ENCODE measurements at places on chromosomes 11 and 22.

DNA sequence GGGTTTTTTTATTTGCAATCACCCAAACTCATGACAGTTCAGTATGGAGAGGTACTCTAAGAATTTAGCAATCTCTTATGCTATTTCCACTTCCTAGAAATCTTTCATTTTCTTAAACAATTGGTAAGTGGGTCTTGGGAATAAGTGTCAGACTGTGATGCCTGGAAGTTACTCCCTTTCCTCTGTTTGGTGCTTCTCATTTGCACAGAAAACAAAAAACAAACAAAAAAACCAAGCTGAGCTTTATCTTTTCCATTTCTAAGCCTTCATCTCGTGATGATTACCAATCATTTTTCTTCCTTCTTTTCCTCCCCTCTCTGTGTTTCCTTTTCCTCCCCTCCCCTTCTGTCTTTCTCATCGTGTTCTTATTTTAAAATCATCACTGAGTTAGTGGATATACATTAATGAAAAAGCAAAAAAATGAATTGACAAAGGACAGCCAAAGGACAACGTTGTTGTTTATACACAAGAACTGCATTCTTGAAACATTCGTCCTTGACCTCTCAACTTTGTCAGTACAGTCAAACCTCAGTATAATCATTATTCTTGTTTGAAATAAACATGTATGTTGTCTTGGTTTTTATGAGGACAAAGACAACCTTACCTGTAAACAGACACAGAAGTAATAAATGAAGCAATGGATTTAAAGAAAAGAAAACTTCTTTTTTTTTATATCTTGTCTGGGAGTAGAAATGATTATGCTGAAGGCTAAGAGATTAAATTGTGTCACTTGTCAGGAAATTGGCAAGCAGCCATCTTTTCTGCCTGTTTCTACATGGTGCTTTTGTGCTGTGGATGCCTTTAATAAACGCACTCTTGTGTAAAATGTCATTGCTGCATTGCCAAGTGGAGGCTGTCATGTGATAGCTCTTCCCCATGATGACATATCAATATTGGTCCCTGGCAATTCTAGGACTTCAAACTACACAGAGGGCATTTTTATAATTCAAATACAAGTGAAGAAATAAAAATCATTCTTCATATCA lies 803.2 kb upstream of the CCDC90B start:
- DNase-seq = no peak

DNA sequence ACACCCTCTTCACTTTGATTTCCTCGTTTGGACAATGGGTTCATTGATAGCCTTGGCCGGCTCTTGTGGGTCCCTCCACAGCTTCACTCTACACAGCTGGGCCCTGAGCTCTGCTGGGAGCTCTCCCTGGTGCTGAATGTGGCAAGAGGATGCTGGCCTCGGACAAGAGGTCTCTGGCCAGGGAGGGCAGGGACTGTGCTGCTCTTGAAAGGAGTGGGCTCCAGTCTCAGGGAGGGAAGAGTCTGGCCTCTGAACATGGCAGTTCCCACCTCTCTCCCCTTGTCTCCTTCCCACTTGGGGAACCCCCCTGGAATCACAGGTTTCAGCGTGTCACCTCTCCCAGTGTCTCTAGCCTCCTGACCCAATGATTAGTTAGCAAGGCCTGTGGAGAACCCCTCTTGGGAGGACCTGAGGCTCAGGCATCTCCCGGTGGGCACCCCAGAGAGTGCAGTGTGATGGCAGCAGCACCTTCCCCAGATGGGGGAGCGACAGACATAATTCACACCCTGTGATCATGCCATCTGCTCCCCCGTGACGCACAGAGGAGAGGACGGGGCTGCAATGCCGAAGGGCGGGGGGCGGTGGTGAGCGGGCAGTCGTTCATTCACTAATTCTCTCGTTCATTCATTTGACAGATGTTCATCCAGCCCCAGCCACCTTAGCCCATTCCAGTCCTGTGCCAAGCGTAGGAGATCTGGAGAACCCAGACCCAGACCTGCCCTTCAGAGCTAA lies 2.8 kb upstream of the CABP7 start:
- DNase-seq = peak; percentile 91

- no peak for DNase-seq
Observed at GRCh38 chr11:68683121-68683520, 1.2 kb upstream of the GAL start.

DNA sequence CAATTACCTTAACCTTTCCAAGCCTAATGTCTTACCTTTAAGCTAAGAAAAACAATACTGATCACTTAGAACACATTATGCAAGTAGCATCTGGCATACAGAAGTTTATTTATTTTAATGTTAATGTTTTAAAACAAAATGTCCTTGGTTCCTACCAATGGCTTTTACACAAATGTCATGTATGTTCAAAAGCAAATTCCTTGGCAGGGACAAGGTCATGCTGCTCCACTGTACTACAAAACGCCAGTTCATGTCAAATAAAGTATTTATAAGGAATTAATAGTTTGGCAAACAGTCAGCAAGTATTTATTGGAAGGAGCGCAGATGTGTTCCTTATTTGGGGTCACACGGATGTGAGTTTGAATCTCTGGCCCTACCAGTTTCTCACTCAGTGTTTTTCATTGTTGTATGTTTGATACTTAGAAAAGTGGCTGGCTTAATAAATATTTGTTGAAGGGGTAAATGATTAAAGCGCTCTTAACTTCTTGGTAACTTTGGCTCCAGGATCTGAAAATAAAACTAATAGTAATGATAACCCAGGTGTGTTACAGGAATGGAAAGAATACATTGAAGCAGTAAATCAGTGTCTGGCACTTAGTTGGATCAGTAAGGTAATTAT lies 18.6 kb downstream of the DDI1 start:
- no peak for DNase-seq

- no peak for DNase-seq
Observed at GRCh38 chr11:73087730-73088129, 54.4 kb downstream of the FCHSD2 start.

- no peak for DNase-seq
Observed at GRCh38 chr22:36865346-36865745, 4.5 kb downstream of the NCF4 start.

DNA sequence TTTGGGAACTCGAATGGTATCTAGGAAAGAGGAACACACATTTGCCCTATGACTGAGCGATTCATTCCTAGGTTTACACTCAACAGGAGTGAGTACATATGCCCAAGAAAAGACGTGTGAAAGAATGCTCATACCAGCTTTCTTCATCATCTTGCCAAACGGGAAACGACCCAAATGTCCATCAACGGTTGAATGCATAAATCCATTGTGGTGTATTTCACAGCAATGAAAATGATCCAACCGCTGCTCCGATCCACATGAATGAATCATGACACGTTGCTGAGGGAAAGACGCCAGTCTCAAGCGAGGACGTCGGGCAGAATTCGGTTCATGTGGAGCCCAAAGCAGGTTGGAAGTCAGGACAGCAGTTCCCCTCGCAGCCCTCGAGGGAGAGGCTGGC lies 71.5 kb downstream of the CYTH4 start:
- DNase-seq = no peak

GRCh38 chr11:131841925-131842635 lies 471.7 kb downstream of the NTM start:
- no peak for DNase-seq

- DNase-seq = no peak
Observed at GRCh38 chr11:99424313-99425084, 403.8 kb downstream of the CNTN5 start.

DNA sequence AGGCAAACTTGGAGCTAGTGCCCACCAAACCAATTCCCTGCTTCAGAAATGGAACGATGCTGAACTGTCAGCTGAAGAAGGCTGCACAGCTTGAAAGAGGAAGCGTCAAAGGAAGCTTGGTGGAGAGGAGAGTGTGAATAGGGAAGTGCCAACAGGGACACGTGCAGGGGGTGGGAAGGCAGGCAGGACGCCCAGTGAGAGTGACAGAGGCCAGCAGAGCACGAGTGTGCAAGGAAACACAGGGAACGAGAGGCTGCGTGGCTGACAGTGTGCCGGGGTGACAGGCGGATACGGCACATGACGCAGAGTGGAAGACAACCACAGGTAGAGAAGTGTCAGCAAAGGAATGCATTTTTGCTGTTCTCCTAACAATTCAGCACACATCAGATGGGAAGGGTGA lies 196.4 kb downstream of the LARGE1 start:
- no peak for DNase-seq

- no peak for DNase-seq
Observed at GRCh38 chr11:134367781-134368180, 36.0 kb downstream of the GLB1L2 start.

DNA sequence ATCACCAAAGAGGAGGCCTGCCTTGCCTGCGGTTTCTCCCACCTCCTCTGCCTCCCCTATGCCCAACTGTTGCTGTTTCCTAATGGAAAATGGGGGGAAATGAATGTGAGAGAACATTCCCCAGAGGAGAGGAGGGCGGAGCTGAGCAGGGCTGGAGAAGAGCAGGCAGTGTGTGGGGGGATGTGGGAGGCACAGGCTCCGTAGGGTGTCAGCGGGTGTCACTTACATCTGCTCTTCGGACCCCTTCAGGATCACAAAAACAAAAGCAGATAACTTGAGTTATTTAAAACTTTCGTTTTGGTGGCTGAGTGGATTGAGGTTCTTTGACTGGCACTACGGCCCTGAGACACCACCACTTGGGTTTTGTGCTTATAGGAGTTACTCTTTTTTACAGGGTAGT lies 93.8 kb downstream of the CEP164 start:
- no peak for DNase-seq

DNA sequence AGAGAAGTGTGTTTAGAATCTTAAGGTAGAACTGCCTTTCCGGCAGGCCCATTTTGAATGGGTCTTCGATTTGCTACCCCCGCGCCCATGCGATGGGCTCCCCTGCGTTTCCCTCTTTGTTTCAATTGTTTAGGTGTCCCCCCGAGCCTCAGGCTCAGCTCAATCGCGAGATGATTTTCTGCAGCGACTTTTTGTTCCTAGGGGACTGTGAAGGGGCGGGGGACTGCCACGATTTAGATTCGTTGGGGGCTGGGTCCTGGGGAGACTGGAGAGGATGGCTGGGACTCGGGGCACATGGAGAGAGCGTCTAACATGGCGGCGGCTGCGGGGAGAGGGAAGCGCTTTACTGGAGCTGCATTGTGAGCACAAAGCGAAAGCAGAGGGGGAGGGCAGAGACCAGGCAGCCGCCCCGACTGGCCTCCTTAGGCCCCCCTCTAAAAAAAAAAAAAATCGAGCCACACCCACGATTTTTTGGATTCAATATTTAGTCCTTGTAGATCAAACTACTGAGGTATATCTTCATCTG lies 1.7 kb downstream of the CAPRIN1 start:
- DNase-seq = peak; percentile 78

- DNase-seq = no peak
Observed at GRCh38 chr11:121048464-121049233, 24.7 kb downstream of the TBCEL start.

- DNase-seq = no peak
Observed at GRCh38 chr11:11605181-11605580, 16.6 kb downstream of the GALNT18 start.

GRCh38 chr11:17781221-17781620 lies 46.6 kb downstream of the KCNC1 start:
- no peak for DNase-seq

- DNase-seq = no peak
Observed at GRCh38 chr11:110525883-110526282, 96.1 kb downstream of the FDX1 start.

DNA sequence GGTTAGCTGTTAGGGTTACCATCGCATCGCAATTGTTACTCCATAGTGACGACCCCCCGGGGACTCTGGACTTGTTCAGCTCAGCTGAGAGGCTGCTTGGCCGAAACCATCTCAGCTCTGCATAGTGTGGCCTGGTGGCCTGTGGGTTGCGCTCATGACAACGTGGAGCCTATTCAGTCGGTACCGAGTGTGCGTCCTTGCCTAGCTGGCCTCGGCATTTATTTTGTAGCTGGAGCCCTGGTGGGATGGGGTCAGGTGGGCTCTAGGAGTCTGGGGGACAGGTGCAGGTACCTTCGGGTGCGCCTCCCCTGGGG lies 13.5 kb downstream of the LRP5 start:
- DNase-seq = no peak
